ENCODE measurements at places on chromosomes 12 and 14.

- no peak for DNase-seq
Observed at GRCh38 chr14:33737446-33737845, 213.4 kb downstream of the EGLN3 start.

GRCh38 chr12:108515916-108516315, 839 bp downstream of the FICD start:
- no peak for DNase-seq

DNA sequence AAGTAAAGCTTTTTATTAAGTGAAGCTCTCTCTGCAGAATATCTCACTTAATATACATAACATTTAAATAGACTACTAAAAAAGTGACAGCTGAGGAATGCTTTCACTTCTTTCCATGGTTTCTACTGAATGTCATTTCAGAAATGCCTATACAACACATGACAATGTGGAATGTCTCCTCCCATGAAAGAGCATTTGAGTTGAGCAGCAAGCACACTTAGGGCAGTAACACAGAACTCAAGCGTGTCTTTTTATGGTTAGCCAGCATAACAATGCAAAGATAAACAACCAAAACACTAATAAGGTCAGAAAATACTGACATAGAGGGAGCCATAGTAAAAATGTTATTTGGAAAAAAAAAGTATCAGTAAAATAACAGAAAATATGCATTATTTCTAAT, 9.4 kb downstream of the PPP1R12A start:
- no peak for DNase-seq

DNA sequence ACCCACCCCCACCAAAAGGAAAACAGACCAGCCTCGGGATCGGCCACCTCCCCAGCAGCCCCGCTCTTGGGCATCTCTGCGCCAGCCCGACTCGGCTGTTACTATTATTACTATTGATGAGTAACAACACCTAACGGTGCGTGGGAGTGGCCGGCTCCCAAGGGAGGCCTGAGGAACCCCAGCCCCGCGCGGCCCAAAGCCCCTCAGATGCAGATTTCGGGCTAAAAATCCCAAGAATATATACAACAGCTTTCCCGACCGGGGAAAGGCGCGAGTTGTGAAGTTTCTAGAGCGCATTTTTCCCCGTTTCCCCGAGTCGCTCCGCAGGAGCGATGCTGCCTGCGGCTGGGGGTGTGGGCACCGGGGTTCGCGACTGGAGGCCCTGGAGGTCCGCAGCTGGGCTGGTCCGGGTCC, 565 bp downstream of the NT5DC3 start:
- no peak for DNase-seq

DNA sequence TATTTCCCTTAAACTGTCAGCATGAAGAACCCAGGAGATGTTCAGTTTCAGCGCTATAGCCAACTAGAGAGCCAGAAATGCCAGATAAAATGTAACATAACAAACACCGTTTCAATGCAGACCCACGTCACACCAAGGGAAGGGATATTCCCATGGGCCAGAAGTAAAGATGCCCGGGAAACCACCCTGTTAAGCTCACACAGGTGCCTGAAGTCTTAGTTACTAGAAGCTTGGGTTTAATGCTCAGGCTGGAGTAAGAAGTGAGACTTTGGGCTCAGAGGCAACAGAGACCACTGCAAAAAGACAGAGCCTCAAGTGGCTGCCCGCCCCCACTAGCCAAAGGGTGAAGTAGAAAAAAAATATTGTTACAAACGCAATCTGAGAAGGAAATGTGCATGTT, 52.3 kb downstream of the SYNE3 start:
- no peak for DNase-seq

GRCh38 chr12:13769966-13770365, 211.4 kb downstream of the GRIN2B start:
- no peak for DNase-seq

DNA sequence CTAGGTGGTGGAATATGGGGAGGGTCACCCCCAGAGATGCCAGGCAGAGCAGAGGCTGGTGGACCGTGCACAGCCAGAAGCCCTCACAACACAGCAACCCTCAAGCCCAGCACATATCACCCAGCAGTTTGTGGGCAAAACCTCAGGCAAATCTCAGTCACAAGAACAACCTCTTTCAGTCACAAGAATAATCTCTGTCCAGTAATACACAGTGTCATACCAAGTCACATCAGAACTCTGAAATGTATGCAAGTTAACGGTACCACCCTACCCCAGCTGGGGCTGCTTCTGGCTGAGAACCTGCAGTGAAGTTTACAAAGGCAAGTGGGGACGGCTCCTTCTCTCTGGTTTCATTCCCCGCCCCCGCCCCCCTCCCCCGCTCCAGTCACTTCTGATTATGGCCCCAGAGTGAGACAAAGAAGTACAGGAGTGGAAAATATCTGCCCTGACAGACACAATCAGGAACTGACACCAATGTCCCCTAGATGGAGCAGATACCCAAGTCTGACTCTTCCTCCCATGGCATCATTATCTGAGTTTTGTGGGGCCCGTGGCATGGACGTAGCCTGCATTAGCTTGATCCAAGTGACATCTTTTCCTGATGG, 480.9 kb upstream of the TMEM132C start:
- no peak for DNase-seq

GRCh38 chr14:99968941-99969340, 96.3 kb upstream of the EVL start:
- DNase-seq = no peak

DNA sequence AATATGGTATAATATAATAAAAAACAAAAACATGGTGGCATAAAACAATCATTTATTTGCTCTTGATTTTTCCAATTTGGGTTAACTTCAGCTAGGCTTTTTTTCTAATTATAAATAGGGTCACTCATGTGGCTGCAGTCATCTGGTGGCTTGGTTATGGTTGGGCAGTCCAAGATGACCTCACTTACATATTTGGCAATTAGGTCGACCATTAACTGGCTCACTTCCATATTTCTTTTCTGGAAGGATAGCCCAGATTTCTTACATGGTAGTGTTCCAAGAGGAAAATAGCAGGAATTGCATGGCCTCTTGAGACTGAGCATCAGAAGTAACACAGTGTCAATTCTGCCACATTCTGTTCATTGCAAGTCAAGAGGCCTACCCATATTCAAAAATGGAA, 153.4 kb downstream of the FUT8 start:
- DNase-seq = no peak

DNA sequence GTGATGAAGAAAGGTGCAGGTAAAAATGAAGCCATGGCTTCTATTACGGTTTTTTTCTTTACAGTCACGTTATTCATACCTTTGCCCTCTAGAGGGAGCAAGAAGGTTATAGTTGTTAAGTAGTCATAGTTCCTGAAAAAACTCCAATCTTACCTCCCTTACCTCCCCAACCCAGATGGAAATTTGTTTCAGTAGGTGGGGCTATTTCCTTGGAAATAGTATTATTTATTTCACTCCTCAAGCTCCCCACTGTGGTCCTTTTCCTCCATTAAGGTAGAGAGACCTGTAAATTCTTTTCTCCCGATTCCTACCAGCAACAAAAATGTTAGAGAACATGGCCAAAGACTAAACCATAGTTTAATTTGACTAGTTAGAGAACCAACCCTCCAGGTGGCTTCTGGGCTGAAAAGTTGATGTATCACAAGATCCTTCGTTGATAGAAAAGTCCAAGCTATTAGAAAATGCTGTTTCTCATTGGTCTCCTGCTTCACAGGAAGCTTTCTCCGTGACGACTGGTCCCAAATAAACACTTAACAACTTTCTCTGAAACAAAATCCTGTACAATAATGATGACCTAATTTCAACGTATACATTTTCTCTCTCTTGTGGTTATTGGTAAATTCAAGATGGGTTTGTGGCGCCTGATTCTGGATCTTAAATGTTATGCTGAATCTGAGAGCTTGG, 43.5 kb downstream of the TMX1 start:
- peak; percentile 60 for DNase-seq

GRCh38 chr12:28374556-28374955, 184.3 kb downstream of the CCDC91 start:
- no peak for DNase-seq

DNA sequence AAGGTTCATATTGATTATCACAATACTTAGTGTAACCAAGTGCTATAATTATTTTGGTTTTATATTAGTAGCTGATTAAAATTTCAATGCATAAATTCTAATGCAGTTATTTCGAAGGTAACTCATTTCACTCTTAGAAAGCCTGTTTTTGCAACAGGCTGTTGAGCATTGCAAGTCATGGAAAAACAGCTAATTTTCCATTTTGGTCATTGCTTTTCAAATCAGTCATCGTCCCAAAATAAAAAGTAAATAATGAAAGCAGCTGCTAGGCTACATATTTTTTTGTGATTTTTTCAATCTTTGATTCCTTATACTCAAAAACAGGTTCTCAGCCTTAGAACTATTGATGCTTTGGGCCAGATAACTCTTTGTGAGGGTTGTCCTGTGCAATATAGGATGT, 22.9 kb downstream of the VEZT start:
- DNase-seq = no peak

DNA sequence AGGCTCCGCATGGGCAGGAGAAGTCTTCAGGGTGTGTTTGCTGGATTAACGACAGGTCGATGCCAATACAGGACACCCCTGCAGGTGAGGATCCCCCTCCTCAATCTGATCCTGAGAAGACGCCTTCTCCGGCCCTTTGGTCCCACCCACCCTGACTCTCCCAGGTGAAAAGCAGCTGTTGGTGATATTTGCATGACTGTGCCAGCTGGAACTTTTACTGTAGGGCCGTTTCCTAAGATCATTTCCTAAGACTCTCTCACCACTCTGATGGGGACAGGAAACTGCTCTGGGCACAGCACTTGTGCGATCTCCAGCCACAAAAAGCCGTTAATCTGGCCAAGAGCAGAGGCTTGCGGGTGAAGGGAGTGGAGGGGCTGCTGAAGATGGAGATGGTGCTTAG, 16.8 kb upstream of the EIF5 start:
- DNase-seq = no peak

DNA sequence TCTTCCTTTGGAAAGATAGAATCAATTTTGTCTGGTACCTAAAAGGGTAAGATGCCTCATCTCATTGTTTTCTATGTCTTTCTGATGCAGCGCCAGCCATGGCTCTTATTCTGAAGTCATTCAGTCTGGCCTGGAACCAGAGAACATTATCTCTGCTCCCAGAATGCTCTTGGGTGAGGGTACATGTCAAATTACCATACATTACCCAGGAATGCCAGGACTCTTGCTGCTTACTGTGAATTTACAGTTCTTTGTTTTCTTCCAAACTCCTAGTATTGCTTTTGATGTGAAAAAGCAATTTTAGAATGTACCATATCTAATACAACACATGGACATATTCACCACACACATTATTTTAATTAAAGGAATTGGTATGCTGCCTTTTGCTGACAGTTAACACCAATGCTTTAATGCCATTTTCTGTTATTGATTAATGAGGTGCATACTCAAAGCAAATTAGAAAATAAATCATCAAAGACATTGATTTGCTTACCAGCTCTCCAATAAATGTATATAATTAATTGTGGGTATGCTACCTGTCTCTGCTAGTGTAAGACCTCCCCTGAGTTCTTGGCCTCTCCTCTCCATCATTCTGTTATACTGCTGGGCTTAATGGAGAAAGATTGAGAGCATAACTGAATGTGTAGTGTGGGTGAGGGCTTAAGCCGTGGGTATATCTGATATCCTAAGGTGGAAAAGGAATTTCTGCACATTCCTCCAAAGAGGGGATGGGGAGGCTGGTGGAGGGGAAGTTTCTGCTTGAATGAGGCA, 337.7 kb downstream of the C12orf75 start:
- DNase-seq = no peak

DNA sequence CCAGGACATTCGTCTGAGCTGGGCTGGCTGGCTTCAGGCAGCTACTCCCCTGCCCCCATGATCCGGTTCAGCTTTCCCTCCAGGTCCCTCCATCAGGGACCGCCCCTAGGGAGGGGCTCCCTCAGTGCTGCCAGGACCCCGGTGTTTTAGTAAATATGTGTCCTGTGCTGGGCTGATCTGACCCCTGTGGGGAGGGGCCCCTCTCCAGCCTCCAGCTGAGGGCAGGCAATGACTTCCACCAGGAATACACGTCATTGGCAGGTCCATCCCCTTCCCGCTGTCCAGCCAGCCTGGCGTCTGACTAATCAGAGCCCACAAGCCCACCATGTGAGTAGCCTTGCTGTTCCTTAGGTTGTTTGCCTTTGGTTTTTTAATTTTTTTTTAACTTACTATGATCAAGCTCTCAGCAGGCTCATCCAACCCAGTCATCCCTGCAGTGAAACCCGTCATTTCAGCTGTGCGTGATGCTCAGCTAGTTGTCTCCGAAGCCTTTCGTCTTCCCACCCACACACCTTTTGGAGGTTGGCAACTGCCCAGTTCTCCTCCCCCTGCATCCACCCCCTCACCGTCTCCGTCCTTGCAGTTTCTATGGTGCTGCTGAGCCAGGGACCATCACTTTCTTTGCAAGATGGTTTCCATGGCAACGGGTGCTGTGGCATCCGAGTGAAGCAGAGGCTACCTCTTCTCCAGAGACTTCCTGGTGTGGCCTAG, 16.0 kb upstream of the SERPINA4 start:
- DNase-seq = no peak

DNA sequence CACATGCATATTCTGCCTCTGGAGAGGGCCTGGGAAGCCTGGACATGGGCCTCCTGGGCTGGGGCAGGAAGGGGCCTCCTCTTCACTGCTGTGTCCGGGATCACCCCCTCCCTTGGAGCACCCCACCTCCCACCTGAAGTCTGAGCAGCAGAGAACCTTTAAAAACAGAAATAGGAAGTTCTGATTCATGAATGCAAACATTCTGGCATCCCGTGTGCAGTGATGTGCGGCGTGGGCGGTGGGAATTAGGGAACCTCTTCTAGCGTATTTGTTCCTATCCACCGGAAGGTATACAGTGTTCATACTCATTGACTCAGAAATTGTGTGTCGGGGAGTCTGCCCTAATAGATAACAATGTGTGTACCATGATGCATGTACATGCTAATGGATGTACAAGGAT, 46.2 kb downstream of the C14orf132 start:
- no peak for DNase-seq

All from NCI-H2081 treated with DMSO at 0.1 percent for 48 hours (cell line).